ENCODE measurements at places on chromosomes 5 and 9.

DNA sequence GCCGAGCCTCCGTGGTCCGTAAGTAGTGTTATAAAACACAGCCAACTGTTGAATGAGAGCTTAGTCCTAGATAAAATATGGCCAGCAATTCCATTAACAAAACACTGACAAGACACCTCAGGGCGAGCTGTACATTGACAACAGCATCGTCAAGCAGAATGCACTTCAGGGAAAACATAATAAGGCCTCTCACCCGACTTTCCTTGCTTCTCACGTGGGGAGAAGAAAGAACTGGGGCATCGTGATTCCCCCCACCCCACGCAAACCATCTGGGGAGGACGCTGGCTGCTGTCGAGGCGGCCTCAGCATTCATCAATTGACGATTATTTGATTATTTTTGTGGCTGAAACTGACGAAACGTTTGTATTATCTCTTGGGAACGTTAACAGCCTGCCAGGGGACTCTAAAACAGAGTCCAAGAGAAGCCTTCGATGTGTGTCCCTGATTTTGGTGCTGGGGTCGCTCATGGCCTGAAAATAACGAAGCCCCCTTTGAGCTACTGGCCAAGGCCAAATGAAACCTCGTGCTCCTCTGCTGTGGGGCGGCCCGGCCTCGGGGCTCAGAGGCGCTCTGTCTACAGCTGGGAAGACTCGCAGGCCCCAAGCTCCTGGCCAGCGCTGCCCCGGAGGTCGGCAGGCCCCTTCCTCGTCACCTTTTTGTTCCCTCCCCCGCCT is 464 bp downstream of the GDF9 start:
- no peak for DNase-seq

GRCh38 chr9:125843646-125844045 is 96.5 kb downstream of the PBX3 start:
- no peak for DNase-seq

DNA sequence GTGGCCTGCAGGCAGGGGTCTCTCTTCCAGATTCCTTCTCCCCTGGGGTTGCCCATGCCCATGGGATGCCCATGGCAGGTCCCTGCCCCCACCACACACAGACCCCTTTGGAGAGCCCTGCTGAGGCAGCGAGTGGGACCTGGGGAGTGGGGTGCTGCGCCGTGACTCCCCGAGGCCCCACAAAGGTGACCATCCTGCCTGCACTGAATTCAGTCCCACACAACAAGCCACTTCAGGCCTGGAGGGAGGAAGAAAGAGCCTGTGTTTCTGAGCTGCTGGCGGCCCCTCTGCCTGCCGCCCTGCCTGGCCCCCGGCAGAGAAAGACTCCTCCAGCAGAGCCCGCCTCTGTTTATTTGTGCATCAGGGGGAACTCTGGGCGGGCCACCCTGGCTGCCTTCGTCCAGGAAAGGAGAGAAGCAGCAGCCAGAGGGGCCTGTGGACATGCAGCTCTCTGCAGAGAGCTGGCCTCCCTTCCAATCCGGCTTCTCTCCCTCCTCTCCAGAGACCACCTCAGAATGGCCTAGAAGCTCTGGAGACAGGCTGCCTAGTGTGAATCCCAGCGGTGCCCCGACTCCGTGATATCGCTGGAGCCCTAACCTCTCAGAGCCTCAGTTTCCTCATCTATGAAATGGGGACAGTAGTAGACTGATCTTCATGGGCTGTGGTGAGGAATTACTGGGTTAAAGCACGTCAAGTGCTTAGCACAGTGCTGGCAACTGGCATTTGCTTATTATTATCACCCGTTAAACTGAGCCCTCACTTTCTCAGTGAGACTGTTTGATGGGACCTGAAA is 72.9 kb downstream of the COL27A1 start:
- DNase-seq, result no peak

DNA sequence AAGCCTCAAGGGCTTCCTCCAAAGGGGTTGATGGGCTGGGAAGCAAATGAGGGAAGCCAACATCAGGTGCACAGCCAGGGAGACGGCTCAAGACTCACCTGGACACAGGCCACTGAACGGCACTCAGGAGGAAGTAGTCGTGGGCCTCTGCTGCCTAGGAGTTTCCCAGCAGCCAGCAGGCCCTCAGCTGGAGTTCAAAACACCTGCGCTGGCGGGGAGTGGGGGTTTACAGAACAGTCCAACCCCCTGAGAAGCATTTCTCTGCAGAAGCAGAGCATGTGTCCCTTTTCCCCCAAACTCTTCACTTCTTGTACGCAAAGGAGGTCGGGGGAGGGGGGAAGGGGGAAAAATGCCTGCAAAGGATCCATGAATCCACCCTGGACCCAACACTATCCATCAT is 2.3 kb downstream of the WHRN start:
- no peak for DNase-seq

GRCh38 chr9:123475407-123475806 is 119.4 kb downstream of the CRB2 start:
- DNase-seq, result no peak

GRCh38 chr5:92402045-92402444 is 1018.9 kb upstream of the ARRDC3 start:
- no peak for DNase-seq

DNA sequence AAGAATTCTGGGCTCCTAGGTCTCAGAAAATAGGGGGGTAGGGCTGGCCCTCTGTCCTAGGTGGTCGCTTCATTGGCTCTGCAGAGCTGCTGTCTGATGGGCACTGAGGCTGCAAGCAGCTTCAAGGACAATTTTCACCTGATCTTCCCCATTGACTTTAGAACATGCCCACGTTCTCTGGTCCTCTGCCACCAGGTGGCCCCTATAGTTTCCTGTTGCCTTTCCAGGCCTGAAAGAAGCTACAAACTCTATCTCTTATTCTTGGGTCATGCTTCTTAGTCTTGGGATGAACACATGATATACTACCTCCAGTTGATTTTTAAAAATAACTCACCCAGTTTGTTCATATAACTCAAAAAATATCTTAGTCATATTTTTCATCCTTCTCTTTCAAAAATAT is 26.3 kb downstream of the SPZ1 start:
- DNase-seq, result no peak

- DNase-seq, result no peak
These were observed 53.3 kb upstream of the PSD2 start for GRCh38 chr5:139742173-139742903.

- no peak for DNase-seq
These were observed 7.0 kb downstream of the CRAT start for GRCh38 chr9:129103595-129103965.

- no peak for DNase-seq
These were observed 2.2 kb upstream of the CLINT1 start for GRCh38 chr5:157860898-157861890.

- no peak for DNase-seq
These were observed 208.9 kb upstream of the SLC30A5 start for GRCh38 chr5:68884883-68885282.

GRCh38 chr5:88092958-88093605 is 175.6 kb downstream of the TMEM161B start:
- DNase-seq, result no peak

- DNase-seq, result no peak
These were observed 57.4 kb downstream of the PSMB7 start for GRCh38 chr9:124357721-124358361.
